Posterior vena cava (tissue), 2 donors: ENCODE measurements at places on chromosomes 1 and 21.

DNA sequence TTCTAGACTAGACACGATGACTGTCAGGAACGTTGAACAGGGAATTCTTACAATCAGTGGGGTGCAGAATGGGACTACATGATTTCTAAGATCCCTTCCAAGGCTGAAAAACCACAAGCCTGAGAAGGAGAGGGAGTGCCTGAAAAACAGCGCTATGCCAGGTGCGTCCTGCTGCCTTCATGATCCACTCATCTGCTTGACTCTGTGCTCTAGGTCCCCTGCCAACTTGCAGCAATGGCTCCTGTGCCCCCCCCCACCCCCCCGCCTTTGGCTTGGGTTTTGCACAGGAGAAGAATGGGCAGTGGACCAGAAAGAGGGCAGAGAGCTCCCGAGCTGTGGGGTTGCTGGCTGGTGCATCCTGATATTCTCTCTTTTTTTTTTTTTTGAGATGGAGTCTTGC lies 5.9 kb downstream of the SLC2A7 start:
- no peak for DNase-seq

DNA sequence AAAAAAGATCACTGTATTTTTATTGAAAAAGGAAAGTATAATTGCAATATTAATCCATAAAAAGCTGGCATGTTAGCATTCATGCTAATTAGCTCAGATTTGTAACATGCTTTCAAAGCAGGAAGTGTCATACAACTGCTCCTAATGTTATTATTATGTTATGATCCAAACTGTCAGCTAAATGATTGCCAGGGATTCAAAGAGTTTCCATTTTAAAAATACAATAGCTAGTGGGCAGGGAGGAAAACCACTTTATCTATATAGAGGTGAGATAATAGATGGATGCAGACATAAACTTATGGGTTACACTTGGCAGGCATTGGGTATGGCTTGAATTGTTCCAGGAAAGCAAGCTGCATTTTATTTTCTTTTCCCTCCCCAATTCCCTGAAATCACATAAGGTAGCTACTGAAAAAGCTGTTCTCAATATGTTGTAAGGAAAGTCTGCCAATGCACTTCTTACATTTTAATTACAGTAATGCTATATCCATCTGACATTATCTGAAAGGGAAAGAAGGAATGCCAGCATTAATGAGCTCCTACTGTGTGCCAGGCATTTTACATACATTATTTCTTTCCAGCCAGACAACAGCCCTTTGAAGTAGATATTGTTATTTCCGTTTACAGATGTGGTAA lies 9.8 kb upstream of the MYSM1 start:
- DNase-seq = no peak

DNA sequence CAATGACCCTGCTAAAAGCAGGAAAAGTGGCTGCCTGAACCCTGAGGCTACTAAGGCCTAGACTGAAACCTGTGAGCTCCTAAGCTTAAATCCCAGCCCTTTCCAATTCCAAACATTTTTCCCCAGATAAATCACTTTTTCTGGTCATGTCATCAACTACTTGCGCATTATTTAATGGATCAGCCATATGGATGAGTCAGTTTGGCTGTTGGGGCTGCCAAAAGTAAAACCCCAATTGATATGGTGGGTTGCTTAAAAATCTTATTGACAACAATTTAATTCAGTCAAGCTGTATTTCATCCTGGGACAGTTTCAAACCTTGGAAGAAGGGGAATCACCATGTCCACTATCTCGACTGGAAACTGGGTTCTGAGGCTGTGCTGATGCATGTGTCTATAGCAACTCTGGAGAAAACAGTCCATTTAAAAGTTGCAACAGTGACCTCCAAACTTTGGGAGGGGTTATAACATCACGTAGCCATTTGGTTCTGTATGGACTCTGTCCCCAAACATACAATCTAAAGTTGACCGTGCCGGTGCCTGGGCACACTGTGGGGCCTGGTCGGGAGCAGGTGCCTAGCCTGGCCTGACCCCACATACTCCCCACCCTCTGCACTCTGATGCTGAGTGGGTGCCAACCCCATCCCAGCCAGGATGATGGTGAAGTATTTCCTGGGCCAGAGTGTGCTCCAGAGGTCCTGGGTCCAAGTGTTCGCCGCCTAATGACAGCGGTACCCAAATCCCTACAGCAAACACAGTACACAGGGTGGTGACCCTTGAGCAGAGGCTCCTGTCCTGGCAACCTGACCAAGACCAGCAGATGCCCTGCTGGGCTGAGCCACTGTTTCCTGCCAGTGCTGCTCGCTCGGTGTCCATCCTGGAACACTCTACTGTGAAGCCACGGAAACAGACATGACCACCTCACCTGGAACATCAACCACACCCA lies 46.5 kb upstream of the LRRC52 start:
- DNase-seq = no peak

GRCh38 chr1:1342061-1342562 lies 7.1 kb downstream of the DVL1 start:
- DNase-seq = no peak

GRCh38 chr1:1666526-1666925 lies 7.7 kb upstream of the CDK11B start:
- no peak for DNase-seq

DNA sequence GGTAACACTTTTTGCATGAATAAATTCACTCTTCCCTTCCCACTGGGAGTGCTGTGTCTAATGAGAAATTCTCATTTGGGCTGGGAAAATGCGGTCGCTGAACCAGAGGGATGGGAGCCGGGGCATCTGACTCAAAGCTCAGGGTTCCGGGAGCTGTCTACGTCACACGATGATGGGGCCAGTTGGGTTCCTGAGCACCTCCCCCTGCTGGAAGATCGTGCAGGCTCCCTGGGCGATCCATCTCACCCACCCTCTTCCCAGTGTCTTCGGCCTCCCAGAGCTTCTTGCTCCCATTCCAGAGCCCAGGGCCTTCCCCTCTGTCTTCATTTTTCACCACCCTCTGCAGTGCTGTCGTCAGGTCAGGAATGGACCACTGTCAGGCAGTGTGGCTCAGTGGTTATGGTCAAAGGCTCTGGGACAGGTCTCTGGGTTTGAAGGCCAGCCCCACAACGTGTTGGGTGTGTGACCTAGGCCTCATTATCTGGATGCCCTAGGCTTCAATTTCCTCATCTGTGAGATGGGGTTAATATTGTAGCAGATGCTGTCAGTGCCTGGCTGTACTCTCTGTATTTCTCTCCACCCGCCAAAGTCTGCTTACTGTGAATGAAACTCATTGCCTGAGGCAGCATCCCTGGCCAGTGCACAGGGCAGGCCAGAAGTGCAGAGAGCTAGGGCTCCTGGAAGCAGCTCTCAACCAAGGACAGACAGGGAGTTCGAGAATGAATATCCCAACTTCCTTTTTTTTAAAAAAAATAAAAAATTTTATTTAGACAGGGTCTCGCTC lies 31.8 kb downstream of the IGSF21 start:
- DNase-seq = no peak

GRCh38 chr1:45673956-45674355 lies 12.4 kb downstream of the GPBP1L1 start:
- DNase-seq = no peak

DNA sequence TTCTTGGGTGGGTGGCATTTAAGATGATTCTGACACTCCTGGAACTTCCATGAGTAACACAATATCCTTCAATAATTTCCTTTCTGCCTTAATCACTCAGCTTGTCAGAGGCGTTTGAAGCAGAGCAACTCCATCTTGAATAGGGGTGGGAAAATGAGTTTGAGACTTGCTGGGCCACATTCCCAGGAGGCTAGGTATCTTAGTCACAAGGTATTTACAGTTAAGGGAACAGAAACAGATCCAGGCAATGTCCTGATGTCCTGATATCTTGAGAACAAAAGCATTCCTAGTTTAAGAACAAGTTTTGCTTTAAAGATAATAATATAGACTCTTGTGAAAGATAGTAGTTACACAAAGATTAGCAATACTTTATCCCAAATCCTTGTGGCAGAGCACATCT lies 76.6 kb upstream of the KIAA0040 start:
- no peak for DNase-seq

DNA sequence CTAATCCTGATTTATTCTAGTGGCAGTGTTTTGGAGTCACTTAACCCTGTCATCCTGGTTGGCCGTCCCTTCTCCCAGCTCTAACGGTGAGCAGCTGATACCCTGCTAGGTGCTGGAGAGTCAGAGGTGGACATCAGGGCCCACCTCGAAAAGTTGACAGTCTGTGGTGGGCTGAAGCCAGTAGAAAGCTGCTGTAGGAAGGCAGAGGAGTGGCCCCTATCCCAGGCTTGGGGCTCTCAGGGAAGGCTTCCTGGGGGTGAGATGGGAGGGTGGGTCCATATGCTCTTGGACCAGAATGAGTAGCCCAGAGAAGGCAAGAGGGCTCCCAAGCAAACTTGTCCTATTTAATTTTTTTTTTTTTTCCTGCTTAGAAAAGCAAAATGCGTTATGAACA lies 475 bp upstream of the RPL5 start:
- DNase-seq = no peak

DNA sequence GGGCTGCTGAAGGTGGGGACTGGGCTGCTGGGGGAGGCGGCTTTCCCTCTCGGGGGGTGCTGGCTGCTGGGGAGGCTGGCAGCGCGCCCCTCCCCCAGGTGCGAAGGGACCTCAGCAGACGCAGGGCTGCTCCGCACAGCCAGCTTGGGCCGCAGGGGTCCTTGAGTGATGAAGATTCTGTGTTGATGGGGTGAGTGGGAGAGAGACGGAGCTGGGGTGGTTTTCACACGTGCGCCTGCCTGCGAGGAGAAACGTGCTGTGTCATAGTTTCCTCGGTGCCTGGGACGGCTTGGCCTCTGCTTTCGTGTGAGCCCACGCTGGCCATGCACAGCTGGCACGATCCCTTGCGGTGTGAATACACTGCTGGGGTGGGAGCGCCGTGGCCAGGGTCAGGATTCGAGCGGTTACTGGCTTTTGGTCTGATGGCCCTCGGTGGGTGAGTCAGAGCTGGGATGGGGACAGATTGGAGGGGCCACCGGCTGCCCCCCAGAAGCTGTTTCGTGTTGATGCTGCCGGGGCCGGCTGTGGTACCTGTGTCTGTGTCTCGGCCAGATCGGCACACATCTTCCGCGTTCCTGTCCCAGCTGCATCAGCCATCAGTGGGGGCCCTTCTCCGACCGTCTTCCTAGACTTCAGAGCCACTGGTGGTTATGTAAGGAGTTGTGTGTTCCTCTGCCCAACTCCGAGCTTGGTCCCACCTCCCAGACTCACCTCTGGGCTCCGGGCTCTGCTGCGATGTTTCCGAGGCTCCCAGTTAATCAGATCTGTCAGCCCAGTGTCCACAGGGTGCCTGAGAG lies 24.9 kb downstream of the PRKCZ start:
- no peak for DNase-seq

GRCh38 chr1:165856606-165857005 lies 29.2 kb downstream of the UCK2 start:
- DNase-seq = no peak

DNA sequence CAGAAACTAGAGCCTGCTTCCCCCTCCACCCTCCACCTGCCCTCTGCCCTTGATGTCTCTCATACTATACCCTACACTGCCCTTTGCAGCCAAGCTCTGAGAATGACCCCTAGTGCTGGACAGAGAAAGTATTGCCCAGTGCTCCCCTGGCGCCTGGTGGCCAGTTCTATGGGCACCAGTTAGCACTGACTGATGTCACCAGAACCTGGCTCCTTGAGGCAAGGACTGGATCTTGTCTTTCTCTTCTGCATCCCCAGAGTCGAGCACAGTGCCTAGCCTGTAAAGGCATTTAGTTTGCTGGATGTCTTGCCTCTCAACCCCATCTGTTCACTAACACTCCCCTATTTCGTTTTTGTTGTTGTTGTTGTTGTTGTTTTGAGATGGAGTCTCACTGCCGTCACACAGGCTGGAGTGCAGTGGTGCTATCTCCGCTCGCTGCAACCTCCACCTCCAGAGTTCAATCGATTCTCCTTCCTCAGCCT lies 5.9 kb downstream of the PHLDA3 start:
- DNase-seq = no peak

GRCh38 chr1:10204003-10204642 lies 6.2 kb upstream of the KIF1B start:
- no peak for DNase-seq

DNA sequence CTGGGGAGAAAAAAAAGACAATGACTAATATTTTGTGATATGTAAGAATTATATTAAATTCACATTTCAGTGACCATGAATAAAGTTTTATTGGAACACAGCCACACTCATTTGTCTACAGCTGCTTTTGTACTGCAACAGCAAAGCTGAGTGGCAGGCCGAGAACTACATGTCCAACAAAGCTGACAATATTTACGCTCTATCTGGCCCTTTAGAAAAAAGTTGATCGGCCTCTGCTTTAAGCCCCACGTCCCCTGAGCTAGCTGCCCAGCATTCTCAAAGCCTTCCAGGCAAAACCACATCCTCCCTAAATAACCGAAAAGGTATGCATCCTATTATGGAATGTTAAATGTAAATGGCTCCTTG lies 8.6 kb downstream of the SLC2A1 start:
- DNase-seq = no peak

DNA sequence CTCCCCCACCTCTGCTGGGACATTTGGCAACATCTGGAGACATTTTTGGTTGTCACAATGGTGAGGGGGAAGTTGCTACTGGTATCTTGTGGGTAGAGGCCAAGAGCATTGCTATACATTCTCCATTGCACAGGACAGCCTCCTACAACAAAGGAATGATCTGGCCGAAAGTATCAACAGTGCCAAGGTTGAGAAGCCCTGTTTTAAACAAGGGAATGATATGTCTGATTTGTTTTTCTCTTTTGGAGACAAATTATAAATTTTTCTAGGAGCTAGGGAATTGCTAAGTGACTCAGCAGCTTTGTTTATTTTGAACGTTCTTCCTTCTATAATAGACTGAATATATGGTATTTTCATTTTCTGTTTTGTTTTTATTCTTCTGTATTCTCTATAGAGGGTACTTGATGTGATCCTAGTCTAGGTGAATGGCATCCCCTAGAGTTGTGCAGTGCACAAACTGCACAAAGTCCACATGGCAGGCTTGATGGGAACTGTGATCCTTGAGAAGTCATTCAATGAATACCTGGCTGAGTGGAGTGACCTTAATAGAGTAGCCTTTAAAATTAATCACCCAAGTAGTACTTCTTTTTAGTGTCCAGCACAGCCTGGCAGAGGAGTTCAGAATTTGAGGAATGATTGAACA lies 288.6 kb upstream of the USP24 start:
- DNase-seq = no peak

DNA sequence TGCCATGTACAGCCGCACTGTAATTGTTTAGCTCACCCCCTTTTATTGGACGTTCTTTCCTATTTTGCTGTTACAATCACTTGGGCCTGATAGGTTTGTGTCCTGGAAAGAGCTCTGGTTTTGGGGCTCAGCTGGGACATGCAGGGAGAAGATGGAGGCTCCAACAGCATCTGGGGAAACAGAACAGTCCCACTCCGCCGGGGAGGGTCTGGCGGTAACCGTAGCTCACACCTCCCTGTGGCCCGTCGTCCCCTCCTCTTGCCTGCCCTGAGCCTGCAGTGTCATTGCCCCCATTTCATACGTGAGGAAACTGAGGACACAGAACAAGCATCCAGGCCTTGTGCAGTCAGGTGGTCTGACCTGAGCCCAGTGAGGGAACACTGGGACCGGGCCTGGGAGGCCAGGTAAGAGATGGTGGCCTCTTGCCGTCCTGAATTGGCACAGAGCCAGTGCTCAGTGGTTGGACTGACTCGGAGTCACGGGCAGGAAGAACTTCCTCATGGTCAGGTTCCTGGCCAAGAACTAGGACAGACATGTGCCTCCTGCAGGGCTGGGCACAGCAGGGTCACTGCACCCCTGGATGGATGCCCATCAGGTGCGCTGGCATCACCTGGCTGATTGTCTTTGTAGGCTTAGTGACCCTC lies 41.8 kb downstream of the S100B start:
- no peak for DNase-seq
